ENCODE measurements at places on chromosomes 2 and 18.

GRCh38 chr2:65504814-65505697 is 72.7 kb upstream of the SPRED2 start:
- no peak for DNase-seq

DNA sequence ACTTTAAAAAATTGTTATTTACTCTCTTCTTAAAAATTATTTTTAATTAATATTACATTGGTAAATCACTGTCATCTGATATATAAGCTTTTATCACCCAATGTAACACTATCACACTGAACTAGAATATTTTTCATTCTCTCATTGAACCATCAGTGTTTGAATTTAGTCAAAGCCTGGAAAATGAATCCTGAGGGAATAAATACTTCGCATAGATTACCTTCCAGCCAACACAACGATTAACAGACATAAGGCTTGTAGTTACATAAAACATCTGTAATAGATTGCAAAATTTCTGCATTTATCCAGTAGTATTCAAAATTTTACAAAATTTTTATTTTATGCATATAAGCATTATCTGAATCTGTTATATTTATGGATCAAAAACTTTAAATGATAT is 314.9 kb downstream of the ERBB4 start:
- no peak for DNase-seq

DNA sequence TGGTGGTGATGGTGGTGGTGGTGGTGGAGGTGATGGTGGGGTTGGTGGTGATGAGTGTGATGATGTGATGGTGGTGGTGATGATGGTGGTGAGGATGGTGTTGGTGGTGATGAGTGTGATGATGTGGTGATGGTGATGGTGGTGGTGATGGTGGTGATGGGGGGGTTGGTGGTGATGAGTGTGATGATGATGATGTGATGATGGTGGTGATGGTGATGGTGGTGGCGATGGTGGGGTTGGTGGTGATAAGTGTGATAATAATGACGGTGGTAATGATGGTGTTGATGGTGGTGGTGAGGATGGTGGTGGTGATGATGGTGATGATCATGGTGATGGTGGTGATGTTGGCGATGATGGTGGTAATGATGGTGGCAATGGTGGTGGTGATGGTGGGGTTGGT is 67.7 kb downstream of the RRM2 start:
- no peak for DNase-seq

DNA sequence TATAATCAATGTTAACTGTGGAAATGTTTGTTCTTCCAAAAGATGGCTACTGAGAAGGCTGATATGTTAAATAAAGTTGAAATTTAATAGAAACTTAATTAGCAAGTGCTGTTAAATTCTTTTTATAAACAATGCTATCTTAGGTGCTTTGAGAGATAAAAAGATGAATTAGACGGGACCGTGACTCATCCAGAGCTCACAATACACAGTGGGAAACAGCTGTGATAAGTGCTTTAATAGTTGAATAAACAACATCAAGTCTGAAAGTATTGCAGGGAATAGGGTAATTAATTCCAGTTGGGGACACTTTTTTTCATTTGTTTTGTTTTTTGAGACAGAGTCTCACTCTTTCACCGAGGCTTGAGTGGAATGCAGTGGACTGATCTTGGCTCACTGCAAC is 85.5 kb upstream of the DTNA start:
- DNase-seq: no peak

GRCh38 chr2:236558036-236558435 is 11.6 kb upstream of the ACKR3 start:
- DNase-seq: no peak

- DNase-seq: no peak
These were observed 128.0 kb downstream of the GPD2 start for GRCh38 chr2:156563994-156564753.

GRCh38 chr2:58614219-58614618 is 373.1 kb upstream of the FANCL start:
- no peak for DNase-seq

GRCh38 chr2:161090411-161090810 is 69.8 kb upstream of the TANK start:
- DNase-seq: no peak

GRCh38 chr2:85078536-85078935 is 54.7 kb upstream of the TCF7L1 start:
- no peak for DNase-seq

- DNase-seq: no peak
These were observed 379.0 kb upstream of the FANCL start for GRCh38 chr2:58620093-58620492.

DNA sequence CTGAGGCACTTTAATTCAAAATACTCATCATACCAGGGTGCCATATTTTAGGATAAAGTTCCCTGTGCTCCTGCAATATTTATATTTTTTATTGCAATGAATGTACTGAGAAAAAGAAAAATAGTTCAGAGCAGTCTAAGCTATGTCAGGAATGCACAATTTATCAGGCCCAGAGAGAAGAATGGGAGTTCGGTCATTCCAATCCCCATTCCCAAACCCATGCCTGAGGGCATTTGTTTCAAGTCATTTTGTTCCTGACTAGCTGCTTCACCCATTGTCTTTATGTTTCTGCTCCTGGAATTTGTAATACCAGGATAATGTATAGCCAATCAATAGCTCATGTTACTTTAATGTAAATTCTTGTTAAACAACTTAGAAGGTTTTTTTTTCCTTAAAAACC is 24.4 kb upstream of the FTCDNL1 start:
- DNase-seq: no peak

GRCh38 chr2:172877826-172878225 is 142.2 kb downstream of the RAPGEF4 start:
- DNase-seq: peak; percentile 19

- no peak for DNase-seq
These were observed 14.7 kb upstream of the FZD7 start for GRCh38 chr2:202018950-202019349.
